ENCODE measurements at places on chromosomes 7 and 10. TPM values are rescaled to one million over a fixed set of nuclear protein-coding genes. Genes with fewer than 3 reads are reported as not detected.

GPR37 gene
- total RNA-seq = not detected

FGFR2 gene
- total RNA-seq = 4.0 TPM

LARP4B gene
- 51.9 TPM for total RNA-seq

- no peak for DNase-seq
These were observed 207.1 kb upstream of the ETV1 start for GRCh38 chr7:14196555-14196954.

- DNase-seq = no peak
These were observed 20.7 kb downstream of the ZNF107 start for GRCh38 chr7:64686493-64687184.

Measured in right cardiac atrium (tissue), 5 donors.